ENCODE measurements at places on chromosomes 5 and 9. TPM values are rescaled to one million over a fixed set of nuclear protein-coding genes. Genes with fewer than 3 reads are reported as not detected.

Gene IL7R
- polyA plus RNA-seq = 0.34 TPM

Gene DOK3
- 1.9 TPM for polyA plus RNA-seq

Gene PCDHA11
- 0.77 TPM for polyA plus RNA-seq

Gene SOHLH1
- not detected for polyA plus RNA-seq

Measured in kidney (tissue), 22 donors.